ENCODE measurements at places on chromosomes 6 and 20.

GRCh38 chr6:149728499-149729234, 10.8 kb upstream of the LATS1 start:
- H3K4me1 ChIP-seq = no peaks in the 10 kb centered on the region
- no peak overlapping the region for H3K4me3 ChIP-seq
- H3K27me3 ChIP-seq = no peaks in the 10 kb centered on the region

DNA sequence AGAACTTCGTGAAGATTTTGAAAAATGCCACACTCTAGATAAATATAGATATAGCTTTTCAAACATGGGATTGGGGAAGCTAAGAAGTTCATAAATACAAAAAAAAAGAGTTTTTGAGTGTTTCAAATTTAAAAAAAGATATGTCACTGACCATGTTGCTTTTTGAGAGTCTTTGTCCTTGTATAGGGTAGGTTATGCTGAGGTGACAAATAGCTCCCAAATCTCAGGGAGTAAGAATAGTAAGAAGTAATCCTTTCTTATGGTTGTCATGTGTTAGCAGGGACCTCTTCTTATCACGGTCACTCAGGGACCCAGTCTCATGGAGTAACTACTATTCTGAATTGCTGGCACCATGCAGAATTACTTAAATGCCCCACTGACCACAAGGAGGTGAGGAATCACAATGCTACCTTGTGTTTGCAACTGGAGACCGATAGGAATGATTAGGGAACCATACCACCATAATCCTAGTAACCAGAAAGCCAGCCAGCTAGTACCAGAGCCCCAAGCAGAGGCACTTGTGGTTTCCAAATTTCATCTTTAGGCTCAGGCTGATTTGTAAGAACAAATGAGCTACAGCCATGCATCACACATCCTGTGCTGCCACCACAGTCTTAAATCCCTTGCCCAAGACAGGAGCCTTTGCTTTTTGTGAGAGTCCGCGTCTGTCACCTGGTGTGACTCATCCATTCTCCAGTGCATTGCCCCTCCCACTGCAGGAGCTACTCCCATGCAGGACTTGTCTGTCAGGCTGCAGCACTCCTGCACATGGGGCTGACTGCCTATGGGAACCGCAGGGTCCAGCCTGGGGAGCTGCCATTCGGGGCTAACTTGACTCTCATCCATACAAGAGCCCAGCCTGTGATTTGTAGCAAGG, 42.4 kb upstream of the ADGRF4 start:
- no peaks in the 10 kb centered on the region for H3K4me1 ChIP-seq
- no peaks in the 10 kb centered on the region for H3K36me3 ChIP-seq
- no peak overlapping the region for H3K27ac ChIP-seq

GRCh38 chr6:43454696-43455530, 435 bp downstream of the DLK2 start:
- H3K4me3 ChIP-seq = peak overlapping the region; percentile 66
- no peaks in the 10 kb centered on the region for H3K4me1 ChIP-seq
- H3K27me3 ChIP-seq = peaks cover 16% of the 10 kb centered on the region
- H3K27ac ChIP-seq = no peak overlapping the region
- no peak for DNase-seq

- no peaks in the 10 kb centered on the region for H3K4me1 ChIP-seq
- H3K4me3 ChIP-seq = no peak overlapping the region
- no peaks in the 10 kb centered on the region for H3K27me3 ChIP-seq
- H3K27ac ChIP-seq = no peak overlapping the region
Observed at GRCh38 chr6:110708295-110708950, 106.8 kb downstream of the CDK19 start.

- no peaks in the 10 kb centered on the region for H3K27me3 ChIP-seq
- no peaks in the 10 kb centered on the region for H3K4me1 ChIP-seq
- DNase-seq = peak; percentile 46
Observed at GRCh38 chr6:143575440-143575839, 63.9 kb upstream of the FUCA2 start.

DNA sequence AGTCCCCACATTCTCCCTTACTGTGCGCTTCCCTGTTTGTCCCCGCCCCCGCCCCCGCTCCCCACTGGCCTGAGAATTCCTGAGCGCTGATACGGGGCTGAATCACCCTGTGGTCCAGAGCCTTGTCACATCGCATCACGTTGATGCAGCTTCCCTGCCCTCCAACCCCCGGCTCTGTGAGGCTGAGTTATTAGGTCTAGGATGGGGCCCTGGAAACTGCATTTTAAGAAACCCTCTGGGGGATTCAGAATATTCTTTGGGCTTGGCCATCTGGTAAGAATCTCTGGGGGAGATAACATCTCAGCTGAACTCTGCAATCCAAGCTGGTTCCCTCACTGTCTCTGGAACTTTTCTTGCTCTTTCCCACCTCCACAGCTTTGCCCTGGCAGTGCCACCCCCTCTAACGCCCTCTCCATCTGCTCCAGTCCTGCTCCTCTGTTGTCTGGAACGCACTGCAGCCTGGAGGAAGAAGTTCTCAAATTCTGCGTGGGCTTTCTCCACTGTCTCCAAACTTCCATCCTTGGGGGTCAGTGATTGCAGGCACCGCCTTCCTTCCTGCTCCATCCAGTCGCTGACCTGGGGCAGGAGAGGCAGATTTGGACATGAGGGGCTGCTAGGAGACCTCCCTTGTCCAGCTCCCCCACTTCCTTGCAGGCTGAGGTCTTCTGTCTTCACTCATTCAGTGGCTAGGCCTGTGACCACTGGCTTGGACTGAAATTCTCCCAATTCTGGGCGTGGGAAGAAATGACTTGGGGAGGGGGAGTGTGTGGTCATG, 42.6 kb downstream of the KIAA1755 start:
- no peaks in the 10 kb centered on the region for H3K4me1 ChIP-seq
- no peaks in the 10 kb centered on the region for H3K36me3 ChIP-seq
- H3K27ac ChIP-seq = no peak overlapping the region

- no peak overlapping the region for H3K4me3 ChIP-seq
- DNase-seq = no peak
- no peaks in the 10 kb centered on the region for H3K27me3 ChIP-seq
- H3K27ac ChIP-seq = no peak overlapping the region
- H3K4me1 ChIP-seq = no peaks in the 10 kb centered on the region
Observed at GRCh38 chr20:8693709-8694108, 375.2 kb upstream of the PLCB4 start.

DNA sequence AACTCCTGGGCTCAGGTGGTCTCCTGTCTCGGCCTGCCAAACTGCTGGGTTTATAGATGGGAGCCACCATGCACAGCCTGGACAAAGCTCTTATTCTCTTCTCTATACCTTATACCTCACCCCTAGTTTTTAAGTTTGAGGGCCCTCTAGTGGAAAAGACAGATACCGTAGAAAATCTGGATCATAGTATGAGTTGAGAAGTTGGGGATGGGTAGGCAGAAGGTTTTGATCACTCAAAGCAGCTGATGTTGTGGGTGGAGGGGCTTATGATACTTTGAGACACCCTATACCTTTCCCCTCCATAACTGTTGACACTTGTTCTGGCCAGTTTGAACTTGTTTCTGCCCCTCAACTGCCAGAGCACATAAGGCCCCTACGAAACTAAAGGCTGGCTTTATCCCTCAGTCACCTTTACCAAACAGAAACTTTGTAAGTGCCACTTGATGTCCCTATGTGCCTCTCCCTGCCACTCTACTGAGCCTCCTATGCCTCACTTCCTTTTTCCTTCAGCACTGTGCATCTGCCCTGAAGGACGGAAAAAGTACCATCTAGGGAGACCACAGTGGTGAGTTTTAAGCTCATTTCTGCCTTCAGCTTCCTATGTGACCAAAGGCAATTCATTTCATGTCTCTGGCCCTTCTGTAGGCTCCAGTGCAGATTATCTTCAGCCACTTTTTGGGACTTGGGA, 28.6 kb downstream of the RALY start:
- peak; percentile 58 for DNase-seq
- H3K4me1 ChIP-seq = peaks cover 70% of the 10 kb centered on the region
- no peak overlapping the region for H3K4me3 ChIP-seq
- H3K27me3 ChIP-seq = no peaks in the 10 kb centered on the region

DNA sequence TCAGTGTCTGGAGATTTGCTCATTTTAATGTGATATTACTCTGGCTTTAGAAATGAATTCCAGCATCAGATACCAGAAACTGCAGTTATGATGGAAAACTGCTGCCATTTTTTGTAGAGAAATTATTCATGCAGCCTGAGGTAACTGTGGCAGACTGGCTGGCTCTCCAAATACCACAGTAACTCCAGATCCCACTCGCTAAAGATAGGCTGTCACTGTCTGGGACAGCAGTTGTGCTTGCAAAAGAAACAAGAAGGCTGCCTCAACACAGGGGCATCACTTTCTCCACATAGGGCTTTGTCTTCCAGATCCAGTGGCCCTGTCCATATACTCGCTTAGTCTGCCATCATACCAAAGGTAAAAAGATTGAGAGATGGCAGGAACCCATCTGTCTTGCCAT, 52.7 kb downstream of the FAM184A start:
- H3K27ac ChIP-seq = no peak overlapping the region
- no peaks in the 10 kb centered on the region for H3K36me3 ChIP-seq
- H3K27me3 ChIP-seq = no peaks in the 10 kb centered on the region
- H3K4me3 ChIP-seq = no peak overlapping the region

- DNase-seq = no peak
- H3K36me3 ChIP-seq = no peaks in the 10 kb centered on the region
- no peak overlapping the region for H3K4me3 ChIP-seq
- no peaks in the 10 kb centered on the region for H3K4me1 ChIP-seq
- H3K27me3 ChIP-seq = no peaks in the 10 kb centered on the region
Observed at GRCh38 chr6:168666699-168667427, 225.9 kb downstream of the SMOC2 start.

- H3K36me3 ChIP-seq = no peaks in the 10 kb centered on the region
- no peak overlapping the region for H3K27ac ChIP-seq
- H3K4me1 ChIP-seq = no peaks in the 10 kb centered on the region
- no peak overlapping the region for H3K4me3 ChIP-seq
- H3K27me3 ChIP-seq = no peaks in the 10 kb centered on the region
Observed at GRCh38 chr20:23745247-23745646, 5.5 kb downstream of the CST1 start.

- H3K4me3 ChIP-seq = no peak overlapping the region
- H3K4me1 ChIP-seq = no peaks in the 10 kb centered on the region
- no peaks in the 10 kb centered on the region for H3K27me3 ChIP-seq
- no peaks in the 10 kb centered on the region for H3K36me3 ChIP-seq
- no peak for DNase-seq
Observed at GRCh38 chr6:31687321-31687720, 6.5 kb upstream of the LY6G5C start.

DNA sequence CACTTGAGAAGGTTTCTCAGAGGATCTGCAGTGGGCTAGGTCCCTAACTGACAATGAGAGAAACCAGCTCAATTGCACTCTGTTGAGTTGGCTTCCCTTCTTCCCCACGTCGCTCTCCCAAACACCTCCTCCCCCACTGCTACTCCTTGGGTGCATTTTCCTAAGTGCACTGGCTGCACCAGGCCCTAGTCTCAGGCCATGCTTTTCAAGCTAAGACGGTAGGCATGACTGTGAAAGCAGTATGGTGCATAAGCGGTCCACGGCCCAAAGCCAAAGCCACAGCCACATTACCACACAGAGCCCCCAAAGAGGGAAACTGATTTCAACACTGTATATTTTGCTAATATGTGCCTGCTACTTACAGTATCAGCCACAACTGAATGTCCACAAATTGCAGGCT, 62.1 kb upstream of the RBM24 start:
- H3K27ac ChIP-seq = no peak overlapping the region
- DNase-seq = no peak
- no peaks in the 10 kb centered on the region for H3K4me1 ChIP-seq
- no peaks in the 10 kb centered on the region for H3K36me3 ChIP-seq

- H3K27ac ChIP-seq = no peak overlapping the region
- peaks cover 2% of the 10 kb centered on the region for H3K4me1 ChIP-seq
- DNase-seq = no peak
- H3K4me3 ChIP-seq = no peak overlapping the region
Observed at GRCh38 chr6:138194287-138194686, 24.0 kb downstream of the PBOV1 start.

- no peaks in the 10 kb centered on the region for H3K4me1 ChIP-seq
- H3K36me3 ChIP-seq = no peaks in the 10 kb centered on the region
- no peak overlapping the region for H3K4me3 ChIP-seq
- DNase-seq = no peak
- no peaks in the 10 kb centered on the region for H3K27me3 ChIP-seq
- no peak overlapping the region for H3K27ac ChIP-seq
Observed at GRCh38 chr20:24764027-24764793, 184.9 kb upstream of the CST7 start.

GRCh38 chr6:3210024-3210610, 17.3 kb downstream of the TUBB2B start:
- H3K4me1 ChIP-seq = no peaks in the 10 kb centered on the region
- H3K36me3 ChIP-seq = no peaks in the 10 kb centered on the region
- no peak for DNase-seq
- H3K27me3 ChIP-seq = no peaks in the 10 kb centered on the region

GRCh38 chr6:169961772-169962561, 210.5 kb downstream of the ERMARD start:
- no peak overlapping the region for H3K27ac ChIP-seq
- no peak for DNase-seq
- no peak overlapping the region for H3K4me3 ChIP-seq
- H3K4me1 ChIP-seq = no peaks in the 10 kb centered on the region

DNA sequence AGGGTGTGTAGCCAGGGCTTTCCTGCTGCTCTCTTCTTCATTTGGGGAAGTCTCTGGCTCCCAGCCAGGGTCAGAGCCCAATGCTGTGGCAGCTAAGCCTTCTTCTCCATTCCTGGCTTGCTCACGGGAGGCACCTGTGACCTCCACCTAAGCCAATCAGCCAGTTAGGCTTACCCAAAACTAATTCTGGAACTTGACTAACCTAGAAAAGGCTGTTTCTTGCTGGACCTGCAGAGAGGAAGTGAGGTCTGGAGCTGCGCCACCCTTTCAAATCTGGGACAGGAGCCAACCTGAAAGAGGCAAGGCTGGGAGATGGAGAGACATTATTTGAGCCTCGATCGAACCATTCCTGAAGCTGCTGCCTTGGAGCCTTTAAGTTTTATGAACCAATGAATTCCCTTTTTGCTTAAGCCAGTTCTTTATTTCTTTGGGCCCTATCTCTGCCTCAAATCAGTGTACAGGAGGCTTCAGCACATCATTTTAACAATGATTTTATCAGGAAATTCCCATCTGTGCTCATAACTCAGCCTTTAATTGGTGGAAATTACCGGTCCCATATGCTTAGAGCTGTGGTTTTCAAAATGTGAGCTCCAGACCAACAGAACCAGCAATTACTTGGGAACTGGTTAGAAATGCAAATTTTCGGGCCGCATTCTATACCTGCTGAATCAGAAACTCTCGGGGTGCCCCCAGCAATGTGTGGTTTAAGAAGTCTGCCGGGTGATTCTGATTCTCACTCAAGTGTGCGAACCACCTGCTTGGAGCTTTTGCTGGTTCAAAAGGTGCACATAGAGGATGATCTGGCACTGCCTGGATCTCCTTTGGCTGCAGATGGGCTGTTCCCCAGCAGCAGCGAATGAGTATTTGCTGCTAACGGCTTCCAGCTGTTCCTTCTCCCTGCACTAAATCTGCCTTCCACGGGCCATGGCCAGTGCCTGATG, 97.4 kb upstream of the RNF24 start:
- peak overlapping the region; percentile 31 for H3K27ac ChIP-seq
- DNase-seq = peak; percentile 92
- H3K4me1 ChIP-seq = peaks cover 34% of the 10 kb centered on the region
- H3K27me3 ChIP-seq = no peaks in the 10 kb centered on the region
